ENCODE measurements at places on chromosomes 7 and 10. TPM values are rescaled to one million over a fixed set of nuclear protein-coding genes. Genes with fewer than 3 reads are reported as not detected.

GRCh38 chr10:76175533-76176165 lies 744.2 kb downstream of the LRMDA start:
- DNase-seq, result no peak

DNA sequence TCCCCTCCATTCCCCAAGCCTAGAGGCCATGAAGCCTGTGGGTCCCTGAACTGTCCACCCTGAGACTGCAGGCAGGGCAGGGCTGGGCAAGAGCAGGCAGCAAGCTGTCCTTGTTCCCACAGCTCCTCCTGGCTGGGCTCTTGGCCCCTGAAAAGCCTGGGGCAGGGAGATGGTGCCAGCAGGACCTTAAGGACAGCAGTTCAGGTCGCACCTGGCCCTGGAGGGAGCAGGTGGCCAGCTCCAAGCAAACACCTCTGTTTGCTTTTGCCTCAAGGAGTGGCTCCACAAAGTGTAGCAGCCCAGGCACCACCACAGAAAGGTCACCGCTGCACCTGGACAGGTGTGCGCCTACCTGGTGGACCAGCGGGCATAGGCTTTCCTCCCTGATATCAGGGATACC lies 5.2 kb downstream of the RET start:
- DNase-seq, result no peak

- DNase-seq, result no peak
Observed at GRCh38 chr7:28854750-28855074, 103.4 kb downstream of the TRIL start.

AGMO gene
- total RNA-seq, result 1.6 TPM

GRCh38 chr7:27714831-27715444 lies 25.0 kb upstream of the TAX1BP1 start:
- no peak for DNase-seq

DNA sequence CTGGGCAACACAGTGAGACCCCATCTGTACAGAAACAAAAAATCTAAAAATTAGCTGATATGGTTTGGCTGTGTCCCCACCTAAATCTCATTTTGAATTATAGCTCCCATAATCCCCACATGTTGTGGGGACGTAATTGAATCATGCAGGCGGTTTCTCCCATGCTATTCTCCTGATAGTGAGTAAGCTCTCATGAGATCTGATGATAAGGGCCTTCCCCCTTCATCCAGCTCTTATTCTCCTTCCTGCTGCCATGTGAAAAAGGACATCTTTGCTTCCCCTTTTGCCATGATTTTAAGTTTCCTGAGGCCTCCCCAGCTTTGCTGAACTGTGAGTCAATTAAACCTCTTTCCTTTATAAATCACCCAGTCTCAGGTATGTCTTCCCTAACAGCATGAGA lies 136.5 kb downstream of the SFMBT2 start:
- DNase-seq, result no peak

DNA sequence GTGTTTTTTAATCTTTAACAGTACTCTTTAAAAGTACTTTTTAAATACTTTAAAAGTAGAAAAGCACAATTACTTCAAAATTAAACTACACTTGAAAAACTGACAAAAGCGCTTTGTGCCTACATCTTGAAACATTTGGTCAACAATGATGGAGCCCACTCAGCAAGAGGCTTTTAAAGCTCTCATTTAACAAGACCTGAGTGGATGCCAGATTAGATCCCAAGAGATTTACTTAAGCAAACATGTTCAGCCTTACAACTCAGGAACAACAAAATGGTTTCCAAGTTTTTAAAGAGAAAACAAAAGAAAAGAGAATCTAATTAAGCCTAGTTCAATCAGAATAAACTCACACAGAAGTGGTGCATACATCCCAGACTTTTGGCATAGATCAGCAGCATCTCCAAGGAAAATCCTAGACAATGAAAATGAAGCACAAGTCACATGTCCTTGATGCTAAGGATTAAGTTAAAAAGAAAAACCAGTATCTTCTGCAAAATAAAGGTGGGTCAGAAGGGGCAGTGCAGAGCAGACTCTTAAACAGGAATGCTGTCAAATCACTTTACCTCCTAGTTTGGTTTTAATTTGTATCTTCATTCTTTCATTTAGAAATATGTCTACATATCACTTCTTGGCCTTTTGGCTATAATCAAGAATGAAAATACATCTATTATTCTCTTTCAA lies 26.2 kb downstream of the HIBADH start:
- no peak for DNase-seq

AQP1 gene
- 213 TPM for total RNA-seq

- no peak for DNase-seq
Observed at GRCh38 chr10:49550563-49550962, 11.6 kb upstream of the ERCC6 start.

DNA sequence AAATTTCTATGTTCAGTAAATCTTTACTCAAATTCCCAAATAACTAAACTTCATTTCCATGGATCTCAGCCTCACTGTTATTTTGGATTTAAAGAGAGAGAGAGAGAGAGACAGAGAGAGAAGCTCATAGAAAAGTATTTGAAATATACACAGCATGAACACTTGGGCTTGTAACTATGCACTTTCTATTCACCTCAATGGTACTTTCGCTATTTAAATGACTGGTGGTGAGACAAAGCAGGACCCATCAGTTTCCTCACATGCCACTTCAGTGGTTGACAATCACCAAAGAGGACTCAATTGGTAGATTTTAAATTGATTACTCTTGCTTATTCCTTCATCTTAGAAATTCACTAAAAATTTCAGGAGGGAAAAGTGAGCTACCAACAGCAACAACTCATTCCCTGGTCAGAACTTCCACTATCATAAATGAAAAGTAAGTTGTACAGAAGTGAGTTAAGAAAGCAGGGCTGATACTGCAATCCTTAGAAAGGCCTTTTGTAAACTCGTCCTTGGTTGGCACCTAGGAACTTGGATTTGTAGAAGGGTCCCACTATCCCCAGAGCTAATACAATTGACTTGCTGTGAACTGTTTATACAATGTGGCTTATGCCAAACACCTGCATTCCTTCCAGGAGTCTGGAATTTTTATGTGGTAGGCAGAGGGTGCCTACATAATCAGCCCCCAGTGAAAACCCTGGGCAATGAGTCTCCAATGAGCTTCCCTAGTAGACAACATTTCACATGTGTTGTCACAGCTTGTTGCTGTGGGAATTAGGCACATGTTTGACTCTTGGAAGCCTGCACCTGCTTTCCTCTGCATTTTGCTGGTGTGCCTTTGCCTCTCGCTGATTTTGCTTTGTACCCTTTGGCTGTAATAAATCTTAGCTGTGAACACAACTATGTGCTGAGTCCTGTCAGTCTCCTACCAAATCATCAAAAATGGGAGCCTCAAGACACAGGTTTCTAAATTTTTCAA lies 10.8 kb downstream of the ERLIN1 start:
- DNase-seq, result no peak

All from breast epithelium (tissue), 4 donors.